Activated T-helper 1 cell treated with anti-CD3 and anti-CD28 coated beads, Interleukin-2, amount 50 U/mL, for 16 hours (primary cell): ENCODE measurements at places on chromosomes 2 and 18.

- DNase-seq, result no peak
Observed at GRCh38 chr2:67574230-67574629, 177.1 kb downstream of the ETAA1 start.

- DNase-seq, result no peak
Observed at GRCh38 chr2:213167271-213167930, 16.0 kb upstream of the IKZF2 start.

DNA sequence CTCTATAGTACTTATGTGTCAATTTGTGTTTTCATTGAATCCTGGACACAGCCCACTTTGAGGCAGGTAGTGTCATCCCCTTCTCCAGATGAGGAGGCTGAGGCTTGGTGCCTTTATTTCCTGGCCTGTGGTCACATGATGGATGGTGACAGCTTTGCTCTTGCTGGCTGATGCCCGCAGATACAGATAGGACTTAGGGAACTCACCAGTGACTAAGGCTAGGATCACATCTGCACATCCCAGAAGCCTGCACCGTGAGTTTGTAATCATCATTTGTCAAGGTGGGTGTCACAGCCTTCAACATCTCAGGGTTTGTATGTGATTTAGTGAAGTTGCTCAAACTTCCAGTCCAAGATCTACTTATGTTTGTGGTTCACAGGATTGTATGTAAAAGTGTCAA, 295.1 kb upstream of the RAB12 start:
- DNase-seq, result no peak

- no peak for DNase-seq
Observed at GRCh38 chr18:7830468-7830867, 263.4 kb downstream of the PTPRM start.

DNA sequence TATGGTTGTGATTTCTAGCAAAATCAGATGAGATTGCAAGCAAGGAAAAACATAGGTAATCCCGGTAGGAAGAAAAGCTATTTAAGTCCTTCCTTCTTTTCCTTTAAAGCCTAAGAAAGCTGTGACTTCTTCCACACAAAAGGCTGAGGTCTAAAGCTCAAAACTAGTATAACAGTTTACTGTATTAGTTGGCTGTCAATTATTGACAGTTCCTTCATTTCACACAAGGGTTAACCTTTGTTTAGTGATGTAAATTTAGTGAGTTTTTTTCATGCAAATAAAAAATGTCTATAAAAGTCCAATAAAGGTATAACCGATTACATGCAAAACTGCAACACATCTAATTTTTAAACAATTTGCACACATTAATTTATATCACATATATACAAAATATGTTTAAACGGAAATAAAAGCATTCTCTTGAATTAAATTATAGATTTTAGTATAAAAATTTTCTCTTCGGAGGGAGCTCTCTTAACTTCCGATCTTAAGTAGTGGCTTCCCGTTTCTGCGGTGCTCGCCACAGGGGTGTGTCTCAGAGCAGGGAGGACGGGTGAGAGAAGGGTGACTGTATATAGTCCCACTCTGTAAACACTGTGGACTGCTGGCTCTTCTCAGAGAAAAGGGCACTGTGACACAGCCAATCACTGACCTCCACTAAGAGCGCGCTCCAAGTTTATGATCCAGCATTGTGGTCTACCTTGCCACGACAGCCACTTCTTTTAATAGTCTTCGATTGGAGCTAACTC, 33.4 kb downstream of the TTR start:
- DNase-seq, result no peak

- no peak for DNase-seq
Observed at GRCh38 chr2:47510745-47511144, 107.8 kb downstream of the MSH2 start.

GRCh38 chr2:31314761-31315160, 80.8 kb downstream of the EHD3 start:
- DNase-seq, result no peak

DNA sequence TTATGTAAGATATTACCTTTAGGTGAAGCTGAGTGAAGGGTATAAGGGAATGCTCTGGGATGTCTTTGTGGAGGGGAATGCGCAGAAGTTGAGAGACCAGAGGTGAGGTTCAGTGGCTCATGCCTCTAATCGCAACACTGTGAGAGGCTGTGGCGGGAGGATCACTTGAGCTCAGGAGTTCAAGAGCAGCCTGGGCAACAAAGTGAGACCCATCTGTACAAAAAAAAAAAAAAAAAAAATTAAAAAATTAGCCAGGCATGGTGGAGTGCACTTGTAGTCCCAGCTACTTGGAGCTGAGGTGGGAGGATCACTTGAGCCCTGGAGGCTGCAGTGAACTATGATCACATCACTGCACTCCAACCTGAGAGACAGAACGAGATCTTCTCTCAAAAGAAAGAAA, 57.3 kb upstream of the SP3 start:
- DNase-seq, result no peak

DNA sequence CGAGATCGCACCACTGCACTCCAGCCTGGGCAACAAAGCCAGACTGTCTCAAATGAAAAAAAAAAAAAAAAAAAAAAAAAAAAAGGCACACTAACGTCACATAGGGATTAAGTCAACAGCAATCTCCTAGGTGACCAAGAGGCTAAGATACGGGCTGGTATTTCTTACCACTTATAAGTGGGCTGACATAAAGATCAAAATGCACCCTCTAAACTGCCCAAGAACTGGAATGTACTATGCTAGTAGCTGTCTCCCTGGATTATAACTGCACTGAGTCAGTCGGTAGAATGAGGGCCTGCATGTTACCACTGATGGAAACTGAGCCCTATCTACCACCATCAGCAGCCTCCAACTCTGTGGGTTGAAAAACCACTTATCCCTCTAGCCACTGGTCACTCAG, 80.6 kb downstream of the KLF7 start:
- DNase-seq, result no peak

DNA sequence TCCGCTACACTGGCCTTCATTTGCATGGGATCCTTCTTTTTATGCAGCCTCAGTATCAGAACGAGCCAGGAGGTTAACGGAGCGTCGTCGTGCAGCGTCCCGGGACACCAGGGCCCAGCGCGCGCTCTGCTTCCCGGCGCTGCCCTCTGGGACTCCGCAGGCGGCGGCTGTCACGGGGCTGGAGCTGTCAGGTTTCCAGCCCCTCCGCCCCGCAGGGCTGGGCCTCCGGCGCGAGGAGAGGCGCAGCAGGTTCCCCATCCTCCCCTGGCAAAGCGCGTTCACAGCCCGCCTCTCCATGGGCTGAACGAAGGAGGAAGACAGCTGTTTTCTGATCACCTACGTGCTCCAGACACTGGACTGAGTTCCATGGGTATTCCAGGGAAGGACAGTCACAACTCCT, 12.5 kb upstream of the PAX8 start:
- DNase-seq, result no peak

GRCh38 chr2:192498747-192499146, 304.0 kb upstream of the TMEFF2 start:
- no peak for DNase-seq

GRCh38 chr2:193561054-193561453, 1366.3 kb upstream of the TMEFF2 start:
- no peak for DNase-seq

DNA sequence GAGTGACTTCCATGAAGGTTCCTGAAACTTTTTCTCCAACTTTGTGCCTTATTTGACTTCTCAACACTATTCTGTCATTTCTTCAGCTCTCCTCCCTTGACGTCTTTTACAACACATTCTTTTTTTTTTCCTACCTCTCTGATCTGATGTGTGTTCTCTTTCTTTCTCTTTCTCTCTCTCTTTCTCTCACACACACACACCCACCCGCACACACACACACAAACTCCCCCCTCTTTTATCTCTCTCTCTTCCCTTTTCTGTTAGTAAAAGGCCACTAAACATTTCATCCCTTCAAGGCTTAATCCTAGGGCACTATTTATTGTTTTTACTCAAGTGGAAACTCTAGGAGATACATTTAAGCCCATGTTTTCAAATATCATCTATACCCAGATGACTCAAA, 107.8 kb upstream of the CNTNAP5 start:
- DNase-seq, result no peak

GRCh38 chr2:217193431-217194340, 333.8 kb upstream of the TNP1 start:
- no peak for DNase-seq

- DNase-seq, result no peak
Observed at GRCh38 chr2:186607660-186608324, 17.9 kb downstream of the ITGAV start.

- no peak for DNase-seq
Observed at GRCh38 chr18:49645841-49646351, 84.0 kb downstream of the LIPG start.

GRCh38 chr2:86783615-86784339, 6.9 kb downstream of the CD8A start:
- DNase-seq, result no peak

- DNase-seq, result no peak
Observed at GRCh38 chr2:36444216-36444936, 88.8 kb downstream of the CRIM1 start.

- DNase-seq, result no peak
Observed at GRCh38 chr2:44886414-44886813, 55.1 kb upstream of the SIX3 start.

- no peak for DNase-seq
Observed at GRCh38 chr2:111702804-111703196, 181.2 kb downstream of the ANAPC1 start.

- DNase-seq, result no peak
Observed at GRCh38 chr2:218885981-218886947, 5.6 kb downstream of the WNT10A start.

GRCh38 chr2:16729335-16729734, 63.7 kb upstream of the CYRIA start:
- DNase-seq, result no peak

DNA sequence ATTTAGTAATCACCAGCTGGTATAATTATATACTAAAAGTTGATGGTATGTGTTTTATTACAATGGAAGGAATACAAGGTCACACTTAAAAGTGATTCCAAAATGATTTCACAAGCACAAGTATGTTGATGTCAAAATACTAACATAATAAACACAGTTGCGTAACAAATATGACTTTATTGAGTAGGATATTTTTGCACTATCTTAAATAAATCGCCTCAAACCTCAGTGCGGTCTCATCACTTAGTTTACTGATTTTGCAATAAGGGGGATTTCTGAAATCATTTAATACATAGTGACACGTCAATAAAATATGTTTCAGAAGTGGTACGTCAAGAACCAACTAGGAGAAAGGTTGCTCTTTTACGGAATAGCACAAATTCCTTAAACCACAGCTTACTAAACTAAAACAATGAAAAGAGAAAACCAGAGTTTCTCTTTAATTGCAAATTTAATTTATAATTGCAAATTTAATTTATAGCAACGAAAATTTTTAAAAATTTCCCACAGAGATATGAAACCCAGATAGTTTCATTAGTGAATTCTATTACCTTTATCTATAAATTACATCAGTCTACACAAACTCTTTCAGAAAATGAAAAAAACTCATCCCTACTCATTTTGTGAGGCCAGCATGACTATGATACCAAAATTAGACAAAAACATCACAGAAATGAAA, 304.0 kb upstream of the REG3G start:
- no peak for DNase-seq

DNA sequence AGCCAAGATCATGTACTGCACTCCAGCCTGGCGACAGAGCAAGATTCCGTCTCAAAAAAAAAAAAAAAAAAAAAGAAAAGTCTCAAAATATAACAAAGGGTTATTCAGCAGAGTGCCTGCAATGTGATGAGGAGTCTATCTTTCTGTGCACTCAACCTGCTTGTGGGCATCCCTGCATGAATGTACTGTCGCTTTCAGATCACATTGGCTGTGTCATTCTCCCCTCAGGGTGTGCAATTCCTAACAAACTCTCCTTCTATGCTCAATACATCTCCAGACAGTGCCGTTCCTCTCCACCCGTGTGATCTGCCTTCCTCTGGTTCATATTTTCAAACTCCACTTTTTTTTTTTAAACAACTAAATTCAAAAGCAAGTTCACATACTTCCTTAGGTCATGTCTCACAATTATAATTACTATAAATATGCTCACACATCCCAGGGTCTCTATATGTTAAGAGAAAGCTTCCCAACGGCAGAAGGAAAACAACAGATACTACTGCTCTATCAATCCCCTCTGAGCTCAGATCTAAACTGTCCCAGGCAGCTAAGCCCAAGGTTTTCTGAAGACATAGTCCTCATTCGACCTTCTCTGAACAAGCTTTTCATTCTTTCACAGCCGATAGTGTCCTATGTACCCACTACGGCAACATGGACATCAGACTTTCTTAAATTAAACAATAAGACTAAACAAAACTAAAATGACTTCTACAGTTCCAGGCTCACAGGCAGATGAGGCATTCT, 35.2 kb downstream of the PTMA start:
- no peak for DNase-seq

GRCh38 chr2:43142921-43143438, 83.4 kb downstream of the ZFP36L2 start:
- no peak for DNase-seq

- DNase-seq, result no peak
Observed at GRCh38 chr2:175744000-175744399, 258.1 kb downstream of the LNPK start.

DNA sequence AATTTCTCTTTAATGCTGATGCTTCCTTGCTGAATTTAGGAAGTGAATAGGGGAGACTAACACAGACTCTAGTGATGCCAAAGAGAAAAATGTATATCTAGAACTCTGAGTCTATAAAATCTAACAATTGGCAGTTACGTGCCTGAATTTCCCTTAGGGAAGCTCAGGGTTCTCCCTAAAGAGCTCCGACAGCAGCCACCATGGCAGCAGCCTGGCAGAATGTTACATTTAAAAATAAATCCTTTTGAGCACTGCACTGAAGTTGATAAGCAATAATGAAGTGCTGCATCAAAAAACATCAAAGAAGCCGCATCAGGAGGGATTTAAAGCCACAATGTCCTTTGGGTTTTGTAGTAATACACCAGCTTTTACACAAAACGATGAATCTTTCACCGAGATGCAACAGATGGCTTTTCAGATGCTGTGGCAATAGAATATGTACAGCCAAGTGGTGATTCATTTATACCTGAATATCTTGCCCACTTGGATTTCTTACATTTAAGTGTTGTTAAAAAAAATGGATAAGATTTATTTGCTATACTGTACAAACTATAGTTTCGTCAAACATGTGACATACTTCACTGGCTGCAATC, 291.2 kb upstream of the SESTD1 start:
- DNase-seq, result no peak

GRCh38 chr2:107363806-107364205, 462.9 kb upstream of the RGPD4 start:
- DNase-seq, result no peak

DNA sequence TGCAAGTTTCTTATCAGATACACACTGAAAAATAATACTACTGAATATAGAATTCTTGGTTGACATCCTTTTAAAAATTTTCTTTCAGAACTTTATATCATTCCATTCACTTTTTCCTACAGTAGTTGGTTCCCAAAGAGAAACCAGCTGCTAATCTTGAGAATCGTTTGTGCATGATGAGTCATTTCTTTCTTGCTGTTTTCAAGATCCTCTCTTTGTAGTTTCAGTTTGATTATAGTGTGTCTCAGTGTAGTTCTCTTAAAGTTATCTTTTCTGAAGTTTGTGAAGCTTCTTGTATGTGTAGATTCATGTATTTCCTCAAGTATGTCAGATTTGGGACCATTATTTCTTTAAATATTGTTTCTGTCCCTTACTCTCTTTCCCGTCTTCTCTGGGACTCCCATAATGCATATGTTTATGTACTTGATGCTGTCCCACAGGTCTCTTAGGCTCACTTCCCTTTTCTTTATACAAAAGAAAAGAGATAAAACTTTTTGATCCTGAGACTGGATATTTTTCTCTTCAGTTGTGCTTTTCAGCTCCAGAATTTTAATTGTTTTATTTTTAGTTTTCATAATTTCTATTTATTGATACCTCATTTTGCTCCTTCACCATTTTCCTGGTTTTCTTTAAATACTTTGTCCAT, 801.0 kb downstream of the TDRD15 start:
- no peak for DNase-seq

- DNase-seq, result no peak
Observed at GRCh38 chr2:117555965-117556364, 258.5 kb upstream of the DDX18 start.
